ENCODE measurements at places on chromosomes 5 and 9.

GRCh38 chr9:134618833-134619447, 22.7 kb upstream of the COL5A1 start:
- DNase-seq = no peak

GRCh38 chr5:177494346-177495195, 2.8 kb downstream of the PDLIM7 start:
- DNase-seq = no peak

DNA sequence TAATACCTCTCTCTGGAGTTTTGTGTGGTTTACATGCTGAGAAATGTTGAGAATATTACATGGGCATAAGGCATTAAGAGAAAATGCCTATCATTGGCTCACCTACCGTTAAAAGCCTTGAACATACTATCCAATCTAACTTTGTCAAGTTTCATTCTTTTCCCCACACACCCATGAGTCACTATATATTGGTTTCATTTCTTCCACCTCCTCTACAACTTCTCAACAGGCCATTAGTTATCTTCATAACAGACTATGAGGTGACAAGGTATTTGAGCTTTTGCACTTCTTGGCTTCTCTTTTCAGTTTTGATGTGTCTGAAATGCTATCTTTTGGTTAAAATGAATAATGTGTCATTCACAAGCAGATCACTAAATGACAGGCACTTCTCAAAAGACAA, 288.0 kb downstream of the KCNN2 start:
- DNase-seq = no peak

DNA sequence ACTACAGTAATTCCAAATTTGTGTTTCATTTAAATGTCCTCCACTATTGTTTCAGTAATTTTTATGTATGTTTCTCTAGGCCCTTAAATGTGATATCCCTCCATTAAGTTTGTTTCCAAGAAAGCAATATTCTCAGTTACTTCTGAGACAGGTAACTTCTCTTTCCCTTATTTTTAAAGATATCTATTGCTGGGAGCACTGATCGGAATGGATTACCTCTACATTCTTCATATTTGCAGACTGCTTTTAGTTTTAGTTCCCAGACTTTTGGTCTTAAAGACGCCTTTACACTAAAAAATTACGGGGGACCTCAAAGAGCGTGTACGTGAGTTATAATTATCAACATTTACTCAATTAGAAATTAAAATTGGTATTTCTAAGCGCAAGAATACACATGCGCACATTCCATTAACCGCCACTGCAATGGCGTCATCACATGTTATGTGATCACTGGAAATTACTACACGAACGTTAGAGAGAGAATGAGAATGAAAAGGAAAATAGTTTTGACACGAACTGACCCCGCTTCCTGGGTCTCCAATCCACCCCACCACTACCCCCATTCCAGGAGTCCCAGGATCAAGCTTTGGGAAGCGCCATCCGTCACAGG, 519 bp upstream of the RAD50 start:
- no peak for DNase-seq

GRCh38 chr9:121895818-121896544, 197.1 kb downstream of the TTLL11 start:
- no peak for DNase-seq

DNA sequence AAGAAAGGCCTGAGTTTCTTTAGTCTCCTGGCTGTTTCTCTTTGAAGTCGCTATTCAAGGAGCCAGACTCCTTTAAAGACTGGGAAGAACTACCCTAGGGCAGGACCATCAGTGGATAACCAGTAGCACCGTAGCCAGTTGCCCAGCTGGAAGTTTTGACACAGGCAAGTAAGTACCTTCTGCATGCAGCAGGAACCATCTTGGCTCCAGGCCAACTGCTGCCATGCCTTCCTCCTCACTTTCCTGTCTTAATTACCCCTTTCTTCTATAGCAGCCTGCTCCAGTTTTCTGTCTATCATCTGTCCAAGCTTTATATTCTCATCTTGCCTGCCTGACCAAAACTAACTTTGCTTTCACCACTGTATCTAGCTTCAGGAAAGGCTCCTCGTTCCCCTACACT, 149.7 kb upstream of the SV2C start:
- DNase-seq = no peak

GRCh38 chr9:117825609-117826347, 121.6 kb downstream of the TLR4 start:
- no peak for DNase-seq

DNA sequence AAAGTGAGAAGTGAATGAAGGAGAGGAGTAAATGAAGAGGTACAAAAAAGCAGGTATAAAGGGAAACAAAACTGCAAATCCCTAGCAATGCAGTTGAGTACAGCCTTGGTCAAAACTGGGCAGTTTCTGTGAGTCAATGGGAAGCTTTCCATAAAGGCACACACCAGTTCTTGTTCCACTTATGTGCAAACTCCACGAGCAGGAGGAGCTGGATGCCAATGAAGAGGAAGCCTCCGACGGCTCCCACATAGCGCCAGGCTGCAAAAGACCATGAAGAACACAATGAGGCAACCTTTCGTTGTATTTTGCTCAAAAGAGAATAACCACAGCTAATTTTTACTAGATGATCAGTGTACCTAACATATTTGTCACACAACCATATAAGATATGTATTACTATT, 81.1 kb downstream of the SERINC5 start:
- no peak for DNase-seq

DNA sequence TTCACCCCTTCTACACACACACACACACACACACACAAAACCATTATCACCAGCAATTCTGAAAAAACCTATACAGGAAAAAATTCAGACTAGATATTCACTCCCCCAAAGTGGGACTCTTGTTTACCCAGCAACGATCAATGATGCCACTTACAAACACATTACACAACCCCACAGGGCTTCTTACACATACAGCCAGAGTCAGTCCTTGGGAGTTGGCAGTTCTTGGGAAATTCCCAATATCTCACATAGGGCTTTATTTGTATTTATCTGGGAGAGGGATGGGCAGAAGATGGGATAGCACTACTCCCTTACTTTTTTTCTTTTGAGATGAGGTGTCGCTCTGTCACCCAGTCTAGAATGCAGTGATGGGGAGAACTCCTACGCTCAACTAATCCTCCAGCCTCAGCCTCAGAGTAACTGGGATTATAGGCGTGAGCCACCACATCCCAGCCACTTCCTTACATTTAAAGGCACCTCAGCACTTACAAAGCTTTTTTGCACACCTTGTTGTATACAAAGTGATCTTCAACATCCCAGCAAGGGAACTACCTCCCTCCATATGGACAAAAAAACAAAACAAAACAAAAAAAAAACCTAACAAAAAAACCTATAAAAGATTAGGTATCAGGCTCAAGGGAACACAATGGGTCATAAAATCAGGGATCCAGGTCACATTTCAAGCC, 168.4 kb downstream of the TSSK1B start:
- DNase-seq = no peak

- DNase-seq = no peak
Observed at GRCh38 chr5:113128082-113128481, 151.5 kb downstream of the DCP2 start.

DNA sequence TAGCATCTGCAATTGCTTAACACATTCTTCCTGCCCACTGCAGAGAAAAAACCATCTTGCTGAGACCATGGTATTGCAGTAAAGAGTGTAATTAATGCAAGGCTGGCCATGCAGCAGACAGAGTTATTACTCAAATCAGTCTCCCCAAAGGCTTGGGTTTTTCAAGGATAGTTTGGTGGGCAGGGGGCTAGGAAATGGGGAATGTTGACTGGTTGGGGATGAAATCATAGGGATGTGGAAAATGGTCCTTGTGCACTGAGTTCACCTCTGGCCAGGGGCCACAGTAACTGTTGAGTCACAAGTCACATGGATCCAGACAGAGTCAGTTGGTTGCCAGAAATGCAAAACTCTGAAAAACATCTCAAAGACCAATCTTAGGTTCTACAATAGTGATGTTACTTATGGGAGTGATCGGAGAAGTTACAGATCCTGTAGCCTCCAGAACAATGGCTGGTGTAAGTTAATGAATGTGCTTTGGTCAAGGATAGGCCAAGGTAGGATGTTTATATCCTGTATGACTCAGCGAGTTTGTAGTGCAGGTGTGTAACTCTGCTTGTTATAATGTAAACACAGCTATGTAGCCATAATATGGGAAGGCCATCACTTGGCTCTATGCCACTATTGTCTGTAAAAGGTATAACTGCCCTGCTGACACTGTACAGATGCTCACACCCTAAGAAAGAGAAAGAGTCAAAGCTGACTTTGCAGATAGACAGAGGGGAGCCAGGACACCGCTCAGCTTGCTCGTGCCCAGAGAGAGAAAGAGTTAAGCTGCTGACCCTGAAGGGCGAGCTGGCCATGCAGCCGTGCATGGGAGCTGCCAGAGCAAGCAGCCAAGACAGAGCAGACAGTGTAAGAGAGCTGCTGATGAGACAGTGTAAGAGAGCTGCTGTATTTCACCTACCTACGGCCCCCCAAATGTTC, 27.2 kb downstream of the C9orf152 start:
- DNase-seq = no peak
